Prostate gland (tissue), 2 donors: ENCODE measurements at places on chromosomes 7 and 10. TPM values are rescaled to one million over a fixed set of nuclear protein-coding genes. Genes with fewer than 3 reads are reported as not detected.

DNA sequence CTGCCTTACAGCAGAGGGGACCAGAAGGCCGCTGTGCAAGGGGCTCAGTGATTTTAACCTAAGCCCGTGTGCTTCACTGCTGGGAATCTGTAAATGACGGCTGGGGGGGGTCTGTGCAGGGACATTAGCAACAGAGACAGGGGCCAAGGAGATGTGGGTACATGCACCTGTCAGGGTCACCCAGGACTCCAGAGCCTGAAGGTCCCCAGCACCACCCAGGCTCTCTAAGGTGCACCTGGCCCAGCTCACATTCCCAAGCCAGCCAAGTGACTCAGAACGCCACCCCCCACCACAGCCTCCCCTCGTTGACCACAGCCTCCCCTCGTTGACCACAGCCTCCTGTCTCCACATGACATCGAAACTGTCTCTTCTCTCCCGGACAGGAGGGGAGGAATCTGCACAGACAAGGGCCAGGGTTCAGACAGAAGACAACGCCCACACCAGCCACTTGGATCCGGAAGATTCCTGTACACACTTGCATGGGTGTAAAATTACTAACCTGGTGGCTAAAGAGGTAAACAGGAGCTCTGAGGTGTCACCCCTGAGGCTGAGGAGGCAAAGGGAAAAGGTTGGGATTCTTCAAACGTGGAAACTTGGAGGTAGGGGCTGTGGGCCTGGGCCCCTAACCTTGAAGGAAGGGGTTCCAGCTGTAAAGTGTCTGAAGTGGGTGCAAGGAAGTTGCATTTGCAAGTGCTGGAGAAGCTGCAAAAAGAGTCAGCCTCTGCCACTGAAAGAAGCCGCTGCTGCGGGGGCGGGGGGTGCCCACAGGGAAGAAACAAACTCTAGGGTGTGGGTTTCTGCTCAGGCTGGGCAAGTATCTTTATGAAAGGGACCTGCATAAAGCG is 27.0 kb downstream of the CALML3 start:
- no peaks in the 10 kb centered on the region for H3K27me3 ChIP-seq
- H3K4me3 ChIP-seq, result no peak overlapping the region
- H3K4me1 ChIP-seq, result peaks cover 55% of the 10 kb centered on the region
- no peak for DNase-seq

- no peak overlapping the region for H3K4me3 ChIP-seq
- H3K27ac ChIP-seq, result no peak overlapping the region
- no peak for DNase-seq
- no peaks in the 10 kb centered on the region for H3K27me3 ChIP-seq
- no peaks in the 10 kb centered on the region for H3K4me1 ChIP-seq
Measured at GRCh38 chr10:42149722-42150427, 488.5 kb downstream of the ZNF33B start.

- H3K27ac ChIP-seq, result peak overlapping the region; percentile 71
- no peak overlapping the region for H3K4me3 ChIP-seq
- no peak for DNase-seq
- H3K36me3 ChIP-seq, result no peaks in the 10 kb centered on the region
- no peaks in the 10 kb centered on the region for H3K27me3 ChIP-seq
Measured at GRCh38 chr10:95538412-95538811, 22.8 kb downstream of the SORBS1 start.

DNA sequence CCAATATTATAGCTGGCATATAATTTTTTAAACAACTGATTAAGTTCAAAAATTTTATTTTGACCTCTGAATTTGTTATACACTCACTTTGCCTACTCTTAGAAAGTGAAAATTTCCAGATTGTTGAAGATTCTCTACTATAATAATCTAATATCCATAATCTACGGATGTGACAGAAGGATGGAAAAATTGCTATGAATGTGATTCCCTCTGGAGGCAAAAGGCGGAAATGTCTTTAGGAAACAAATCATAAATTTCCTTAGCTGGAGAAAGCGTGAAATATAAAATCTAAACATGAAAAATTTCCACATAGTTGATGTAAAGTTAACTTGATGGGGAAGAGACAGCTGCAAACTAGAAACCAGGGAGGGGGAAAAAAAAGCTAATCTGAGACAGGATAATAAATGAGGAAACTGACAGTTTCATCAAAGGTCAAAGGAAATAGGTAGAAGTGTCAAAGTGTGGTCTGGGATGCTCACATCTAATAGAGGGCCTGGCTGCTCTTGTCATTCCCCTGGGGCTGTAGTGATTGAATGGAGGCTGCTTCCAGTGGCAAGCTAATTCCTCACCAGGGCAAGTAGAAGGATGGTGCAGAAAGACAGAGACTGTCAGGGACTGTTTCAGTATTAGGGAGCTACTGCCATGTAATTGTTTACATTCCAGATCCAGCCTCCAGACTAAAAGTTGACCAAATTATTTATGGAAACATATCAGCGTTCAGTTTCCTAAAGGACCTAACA is 264.5 kb downstream of the SDHAF3 start:
- H3K4me1 ChIP-seq, result no peaks in the 10 kb centered on the region
- no peaks in the 10 kb centered on the region for H3K36me3 ChIP-seq
- no peak overlapping the region for H3K27ac ChIP-seq
- H3K4me3 ChIP-seq, result no peak overlapping the region

DNA sequence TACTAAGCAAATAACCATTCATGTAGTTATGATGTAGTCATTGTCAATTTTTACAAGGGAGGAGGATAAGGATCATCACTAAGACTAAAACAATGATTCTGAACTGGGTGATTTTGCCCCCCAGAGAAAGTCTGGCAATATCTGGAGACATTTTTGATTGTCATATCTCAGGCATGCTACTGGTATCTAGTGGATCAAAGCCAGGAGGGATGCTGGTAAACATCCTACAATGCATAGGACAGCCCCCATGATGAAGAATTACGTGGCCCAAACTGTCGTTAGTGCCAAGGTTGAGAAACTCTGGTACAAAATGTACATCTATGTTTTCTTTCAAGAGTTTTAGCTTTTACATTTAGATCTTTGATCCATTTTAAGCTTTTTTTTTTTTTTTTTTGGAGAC is 57.3 kb downstream of the GBF1 start:
- H3K4me3 ChIP-seq, result no peak overlapping the region
- H3K4me1 ChIP-seq, result no peaks in the 10 kb centered on the region
- no peaks in the 10 kb centered on the region for H3K36me3 ChIP-seq
- no peak overlapping the region for H3K27ac ChIP-seq
- H3K27me3 ChIP-seq, result no peaks in the 10 kb centered on the region
- DNase-seq, result no peak

DNA sequence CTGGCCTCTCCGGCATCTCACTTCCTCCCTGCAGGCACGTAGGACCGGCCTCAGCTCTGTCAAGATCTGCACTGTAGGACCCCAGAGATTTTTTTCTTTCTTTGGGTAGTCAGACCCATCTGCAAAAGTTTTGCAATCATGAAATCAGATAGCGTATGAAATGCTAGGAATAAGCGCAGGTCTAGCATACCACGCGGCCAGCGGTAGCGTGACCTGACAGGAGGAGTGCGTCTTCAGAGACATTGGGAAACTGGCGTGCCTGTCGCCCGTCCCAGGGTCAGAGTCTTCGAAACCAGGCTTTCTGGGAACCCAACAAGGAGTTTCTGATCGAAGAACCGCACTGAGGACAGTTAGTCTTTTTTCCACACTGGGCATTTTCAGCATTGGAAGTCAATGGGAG is 100.9 kb upstream of the SH2B2 start:
- H3K27me3 ChIP-seq, result no peaks in the 10 kb centered on the region
- no peak for DNase-seq
- no peak overlapping the region for H3K27ac ChIP-seq

GRCh38 chr7:4556868-4557793 is 125.0 kb upstream of the FOXK1 start:
- DNase-seq, result peak; percentile 32
- no peaks in the 10 kb centered on the region for H3K4me1 ChIP-seq
- no peak overlapping the region for H3K4me3 ChIP-seq
- H3K27me3 ChIP-seq, result peaks cover 3% of the 10 kb centered on the region
- no peaks in the 10 kb centered on the region for H3K36me3 ChIP-seq

- H3K4me3 ChIP-seq, result no peak overlapping the region
- H3K4me1 ChIP-seq, result no peaks in the 10 kb centered on the region
- no peaks in the 10 kb centered on the region for H3K27me3 ChIP-seq
- DNase-seq, result no peak
Measured at GRCh38 chr10:21100871-21101514, 203.9 kb upstream of the NEBL start.

- peaks cover 2% of the 10 kb centered on the region for H3K4me1 ChIP-seq
- no peak for DNase-seq
- H3K27ac ChIP-seq, result peak overlapping the region; percentile 68
- no peaks in the 10 kb centered on the region for H3K27me3 ChIP-seq
- H3K36me3 ChIP-seq, result no peaks in the 10 kb centered on the region
- H3K4me3 ChIP-seq, result no peak overlapping the region
Measured at GRCh38 chr10:847868-848267, 83.6 kb downstream of the LARP4B start.

GRCh38 chr7:45955286-45955685 is 34.2 kb upstream of the IGFBP3 start:
- H3K4me3 ChIP-seq, result no peak overlapping the region
- H3K36me3 ChIP-seq, result no peaks in the 10 kb centered on the region
- no peak for DNase-seq
- H3K27me3 ChIP-seq, result no peaks in the 10 kb centered on the region
- no peaks in the 10 kb centered on the region for H3K4me1 ChIP-seq
- H3K27ac ChIP-seq, result no peak overlapping the region

DNA sequence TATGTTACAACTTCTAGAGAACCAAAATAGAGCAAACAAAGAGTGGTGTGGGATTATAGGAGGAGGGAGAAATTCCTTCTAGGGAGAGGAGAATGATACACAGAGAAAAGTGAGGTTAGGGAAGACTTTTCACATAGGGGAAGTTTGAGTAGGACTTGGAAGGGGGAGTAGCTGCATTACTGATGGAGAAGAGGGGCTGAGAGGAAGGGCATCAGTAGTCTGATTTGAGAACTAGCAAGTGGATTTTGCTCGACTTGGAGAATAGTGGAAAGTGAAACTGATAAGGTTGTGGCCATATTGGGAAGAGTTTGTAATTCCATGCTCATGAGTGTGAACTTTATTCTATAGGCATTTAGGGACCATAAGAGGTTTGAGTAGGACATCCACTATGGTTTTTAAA is 6.1 kb downstream of the NRF1 start:
- no peaks in the 10 kb centered on the region for H3K27me3 ChIP-seq
- no peak for DNase-seq
- peaks cover 7% of the 10 kb centered on the region for H3K4me1 ChIP-seq
- H3K36me3 ChIP-seq, result no peaks in the 10 kb centered on the region
- H3K4me3 ChIP-seq, result no peak overlapping the region

- no peaks in the 10 kb centered on the region for H3K36me3 ChIP-seq
- no peak for DNase-seq
- no peaks in the 10 kb centered on the region for H3K27me3 ChIP-seq
- H3K27ac ChIP-seq, result no peak overlapping the region
Measured at GRCh38 chr10:34403512-34403911, 411.6 kb downstream of the PARD3 start.

DNA sequence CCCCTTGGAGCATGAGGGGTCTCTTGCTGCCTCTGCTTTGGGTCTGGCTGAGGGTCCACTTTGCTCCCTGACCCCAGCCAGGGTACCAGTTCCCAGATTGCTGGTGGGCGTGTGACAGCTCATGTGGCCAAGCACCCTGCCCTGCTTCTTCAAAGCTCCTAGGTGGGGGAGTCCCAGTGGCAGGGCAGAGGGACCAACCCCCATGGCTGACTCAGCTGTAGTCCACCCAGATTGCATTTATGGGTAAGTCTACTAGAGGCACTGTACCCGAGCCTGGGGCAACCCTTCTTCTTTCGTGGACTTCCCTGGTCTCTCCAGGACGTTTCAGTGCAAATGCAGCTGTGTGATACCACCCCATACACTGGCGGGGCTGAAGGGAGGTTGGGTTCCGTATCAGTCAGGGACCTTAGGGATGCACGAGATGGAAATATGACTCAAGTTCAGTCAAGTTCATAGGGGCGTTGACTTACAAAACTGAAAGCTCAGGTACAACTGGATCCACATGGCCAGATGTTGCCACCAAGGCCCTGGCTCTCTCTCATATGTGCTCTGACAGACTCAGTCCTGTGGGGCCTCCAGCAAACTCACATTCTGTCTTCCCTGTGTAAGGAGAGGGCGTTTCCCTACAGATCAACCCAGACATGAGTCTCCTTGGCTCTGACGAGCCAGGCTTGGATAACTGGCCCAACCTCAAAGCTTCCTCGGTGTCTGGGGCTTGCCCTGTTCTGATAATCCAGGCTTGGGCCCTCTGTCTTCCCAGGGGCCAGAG is 13.6 kb downstream of the PTPRE start:
- no peak overlapping the region for H3K4me3 ChIP-seq
- DNase-seq, result no peak
- H3K27ac ChIP-seq, result no peak overlapping the region

DNA sequence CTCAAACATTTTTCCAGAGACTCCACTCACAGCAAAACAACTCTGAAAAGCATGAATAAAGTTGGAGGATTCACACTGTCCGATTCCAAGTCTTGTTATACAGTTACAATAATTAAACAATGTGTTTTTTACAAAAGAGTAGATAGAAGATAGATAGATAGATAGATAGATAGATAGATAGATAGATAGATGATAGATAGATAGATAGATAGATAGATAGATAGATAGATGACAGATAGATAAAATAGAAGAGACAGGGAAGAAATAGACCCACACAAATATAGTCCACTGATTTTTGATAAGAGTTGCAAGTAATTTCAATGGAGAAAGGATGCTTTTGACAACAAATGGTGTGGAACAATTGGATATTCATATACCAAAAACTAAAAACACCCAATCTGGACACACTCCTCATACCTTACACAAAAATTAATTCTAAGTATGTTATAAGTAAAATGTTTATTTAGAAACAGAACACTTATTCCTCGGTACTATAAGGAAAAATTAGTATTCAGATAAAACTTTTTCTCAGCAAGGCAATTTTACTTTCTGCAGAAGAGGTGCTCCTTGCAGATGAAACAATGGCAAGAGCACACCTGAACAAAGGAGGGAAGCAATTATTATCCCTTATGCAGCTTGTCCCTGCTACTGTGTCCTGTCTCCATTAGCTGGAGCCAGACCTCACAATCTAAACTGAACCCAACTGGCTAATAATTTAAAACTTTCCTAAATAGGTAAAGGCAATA is 5.7 kb upstream of the TAS2R39 start:
- no peak for DNase-seq
- H3K36me3 ChIP-seq, result no peaks in the 10 kb centered on the region
- no peak overlapping the region for H3K27ac ChIP-seq
- H3K4me1 ChIP-seq, result no peaks in the 10 kb centered on the region
- H3K4me3 ChIP-seq, result no peak overlapping the region
- H3K27me3 ChIP-seq, result no peaks in the 10 kb centered on the region

- no peaks in the 10 kb centered on the region for H3K27me3 ChIP-seq
- no peak overlapping the region for H3K4me3 ChIP-seq
- no peaks in the 10 kb centered on the region for H3K4me1 ChIP-seq
- H3K36me3 ChIP-seq, result no peaks in the 10 kb centered on the region
Measured at GRCh38 chr7:17207220-17207619, 91.2 kb upstream of the AHR start.

- no peak overlapping the region for H3K27ac ChIP-seq
- H3K4me3 ChIP-seq, result no peak overlapping the region
- no peaks in the 10 kb centered on the region for H3K4me1 ChIP-seq
- DNase-seq, result no peak
Measured at GRCh38 chr7:83524277-83525075, 124.5 kb downstream of the SEMA3E start.

Gene AASS
- 24.1 TPM for total RNA-seq

Gene KCNMA1
- total RNA-seq, result 37.9 TPM

Gene NPSR1
- not detected for total RNA-seq

Gene CTNNA3
- 7.2 TPM for total RNA-seq

Gene PODXL
- total RNA-seq, result 19.4 TPM

Gene OR2A5
- not detected for total RNA-seq

Gene ZCCHC24
- total RNA-seq, result 51.2 TPM

Gene ZNF239
- 6.8 TPM for total RNA-seq

Gene FAM53B
- 101 TPM for total RNA-seq

Gene CAV1
- 54.0 TPM for total RNA-seq

Gene CYP3A4
- total RNA-seq, result not detected

Gene OPALIN
- 0.17 TPM for total RNA-seq

Gene FFAR4
- total RNA-seq, result 0.18 TPM

Gene TFR2
- 2.3 TPM for total RNA-seq

Gene CFAP69
- total RNA-seq, result 27.4 TPM

Gene PPP1R3A
- total RNA-seq, result 0.11 TPM
